Globus pallidus (tissue), 1 donor: ENCODE measurements at places on chromosomes 6 and 20.

- no peak for DNase-seq
Measured at GRCh38 chr6:17416806-17417205, 23.4 kb downstream of the CAP2 start.

DNA sequence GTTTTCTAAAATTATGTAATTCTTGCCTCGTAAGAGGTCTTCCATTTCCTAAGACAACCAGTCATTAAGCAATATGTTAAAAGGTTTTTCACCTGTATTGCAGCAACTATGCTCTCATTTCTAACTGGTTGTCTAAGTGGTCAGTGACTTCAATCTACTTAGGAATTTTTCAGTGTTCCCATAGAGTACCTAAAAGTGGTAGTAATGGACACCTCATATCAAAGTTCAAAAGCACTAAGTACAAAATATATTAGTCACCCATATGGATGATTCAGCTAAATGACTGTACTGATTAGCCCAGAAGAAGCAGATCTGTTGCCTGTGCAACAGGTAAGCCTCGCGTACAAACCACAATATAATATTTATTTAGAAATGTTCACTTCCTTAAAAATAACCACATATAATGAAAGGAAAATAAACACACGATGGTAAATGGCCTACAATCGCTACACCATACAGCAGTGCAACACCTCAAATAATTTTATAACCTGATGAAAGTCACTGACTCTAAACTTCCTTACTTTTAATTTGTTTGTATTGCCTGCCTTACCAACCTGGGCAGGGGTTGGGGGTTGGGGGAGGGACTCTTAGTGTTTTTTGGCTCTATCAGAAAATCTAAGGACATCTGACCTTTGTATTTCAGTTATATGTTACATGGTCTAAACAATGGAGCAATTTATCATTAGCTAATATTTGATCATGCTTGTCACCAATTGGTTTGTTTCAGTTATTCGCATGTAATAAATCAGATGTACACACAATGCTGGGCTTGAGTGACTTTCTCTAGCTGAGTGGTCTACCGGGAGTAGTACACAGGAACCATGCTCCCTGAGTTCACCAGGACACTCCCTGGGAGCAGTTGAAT lies 105.9 kb downstream of the HIVEP2 start:
- no peak for DNase-seq

- DNase-seq: no peak
Measured at GRCh38 chr20:46399401-46399800, 7.0 kb downstream of the ELMO2 start.

DNA sequence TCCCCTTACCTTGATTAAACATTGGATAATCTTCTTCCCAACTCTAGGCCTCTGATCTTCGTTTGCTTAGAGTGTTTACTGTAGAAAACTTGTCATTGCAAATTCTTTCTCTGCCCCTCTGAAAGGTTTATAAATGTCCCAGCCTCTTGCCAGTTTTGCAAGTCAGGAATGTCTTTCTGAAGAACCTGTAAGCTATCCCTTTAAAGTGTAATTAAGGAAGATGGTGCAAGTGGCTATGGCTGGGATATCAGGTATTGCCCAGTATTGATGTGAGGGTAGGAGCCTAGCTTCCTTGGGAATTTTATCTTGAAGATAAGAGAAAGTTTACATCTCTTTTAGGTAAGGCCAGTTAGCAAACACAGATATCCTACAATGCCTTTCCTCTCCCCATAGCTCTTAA lies 211.0 kb upstream of the RIMS1 start:
- DNase-seq: no peak

DNA sequence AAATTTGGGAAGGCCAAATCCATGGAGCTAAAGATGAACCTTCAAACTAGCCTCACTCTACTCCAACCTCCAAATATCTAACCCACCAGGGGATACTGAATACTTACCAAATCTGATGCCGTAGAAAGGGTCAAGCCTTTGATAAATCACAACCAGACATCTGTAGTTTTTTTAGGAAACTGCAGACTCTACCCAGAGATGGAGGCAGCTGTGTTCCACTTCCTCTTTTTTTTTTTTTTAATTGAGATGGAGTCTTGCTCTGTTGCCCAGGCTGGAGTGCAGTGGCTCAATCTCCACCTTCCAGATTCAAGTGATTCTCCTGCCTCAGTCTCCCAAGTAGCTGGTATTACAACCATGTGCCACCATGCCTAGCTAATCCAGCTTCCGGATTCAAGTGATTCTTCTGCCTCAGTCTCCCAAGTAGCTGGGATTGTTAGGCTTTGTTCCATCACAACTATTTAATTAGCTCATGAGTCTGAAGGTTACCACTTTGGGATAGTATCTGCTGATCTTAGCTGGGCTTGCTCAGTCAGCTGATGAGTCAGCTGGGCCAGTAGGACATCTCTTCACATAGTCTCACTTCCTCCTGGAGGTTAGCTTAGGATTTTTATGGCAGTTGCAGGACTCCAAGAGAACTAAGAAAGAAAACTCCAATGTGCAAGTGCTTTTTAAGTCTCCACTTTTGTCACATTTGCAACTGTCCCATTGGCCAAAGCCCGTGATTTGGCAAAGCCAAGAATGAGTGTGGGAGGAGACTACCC lies 13.3 kb downstream of the FRK start:
- no peak for DNase-seq
